ENCODE measurements at places on chromosomes 5 and 9.

- DNase-seq = no peak
Measured at GRCh38 chr9:97748525-97748924, 51.4 kb upstream of the XPA start.

- no peak for DNase-seq
Measured at GRCh38 chr5:154345255-154345952, 100.4 kb upstream of the SAP30L start.

DNA sequence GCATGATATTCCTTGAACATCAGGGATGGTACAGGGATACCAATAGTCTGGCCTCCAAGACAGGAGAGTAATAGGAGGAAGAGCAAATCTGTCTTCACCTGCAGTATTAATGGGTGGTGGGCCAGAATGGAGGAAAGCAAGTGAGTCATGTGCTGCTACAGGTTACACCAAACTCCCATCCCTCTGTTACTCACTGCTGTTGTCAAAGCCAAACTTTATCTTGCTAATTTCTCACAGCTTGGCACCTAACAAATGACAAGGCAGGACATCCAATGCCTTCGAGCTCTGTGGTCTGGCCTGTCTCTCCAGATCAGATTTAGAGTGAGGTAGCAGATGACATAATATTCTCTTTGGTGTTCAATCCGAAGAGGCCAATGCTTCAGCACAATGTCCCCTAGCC lies 26.8 kb downstream of the PLAC8L1 start:
- no peak for DNase-seq

DNA sequence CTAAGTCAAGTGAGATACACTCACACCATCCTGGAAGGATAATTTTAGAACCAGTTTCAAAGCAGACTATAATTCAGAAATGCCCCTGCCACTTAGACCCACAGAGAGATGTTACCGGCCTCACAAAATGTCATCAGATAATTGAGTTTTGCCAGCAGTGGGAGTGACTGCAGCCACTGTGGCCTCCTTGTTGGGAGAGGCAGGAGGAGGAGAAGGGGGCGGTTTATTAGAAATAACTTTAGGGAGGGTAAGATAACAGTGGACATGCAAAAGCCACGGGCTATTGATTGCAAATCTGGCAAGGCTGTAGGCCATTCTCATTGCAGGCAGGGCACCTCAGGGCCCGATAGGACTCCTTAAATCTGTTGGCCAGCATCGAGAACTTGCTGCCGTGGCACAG lies 13.4 kb downstream of the GRXCR2 start:
- no peak for DNase-seq

GRCh38 chr5:124697501-124697900 lies 48.9 kb downstream of the ZNF608 start:
- DNase-seq = no peak

DNA sequence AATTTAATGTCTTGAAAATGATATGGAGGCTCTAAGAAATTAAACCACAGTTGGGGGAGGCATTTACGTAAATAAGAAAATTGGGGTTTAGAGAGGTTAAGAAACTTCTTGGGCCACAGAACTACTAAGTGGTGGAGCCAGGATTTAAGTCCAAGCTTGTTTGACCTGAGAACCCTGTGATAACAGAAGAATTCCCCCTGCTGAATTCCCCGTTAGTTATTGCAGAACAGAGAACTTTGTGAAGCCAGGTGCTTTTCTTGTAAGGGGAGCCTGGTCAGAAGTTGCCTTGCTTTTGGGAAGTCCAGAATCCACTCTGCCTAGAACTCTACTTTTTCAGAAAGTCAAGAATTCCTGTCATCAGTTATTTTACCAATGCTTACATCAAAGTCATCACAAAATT lies 309.3 kb upstream of the SEMA6A start:
- DNase-seq = no peak

- no peak for DNase-seq
Measured at GRCh38 chr5:113162770-113163169, 186.2 kb downstream of the DCP2 start.

DNA sequence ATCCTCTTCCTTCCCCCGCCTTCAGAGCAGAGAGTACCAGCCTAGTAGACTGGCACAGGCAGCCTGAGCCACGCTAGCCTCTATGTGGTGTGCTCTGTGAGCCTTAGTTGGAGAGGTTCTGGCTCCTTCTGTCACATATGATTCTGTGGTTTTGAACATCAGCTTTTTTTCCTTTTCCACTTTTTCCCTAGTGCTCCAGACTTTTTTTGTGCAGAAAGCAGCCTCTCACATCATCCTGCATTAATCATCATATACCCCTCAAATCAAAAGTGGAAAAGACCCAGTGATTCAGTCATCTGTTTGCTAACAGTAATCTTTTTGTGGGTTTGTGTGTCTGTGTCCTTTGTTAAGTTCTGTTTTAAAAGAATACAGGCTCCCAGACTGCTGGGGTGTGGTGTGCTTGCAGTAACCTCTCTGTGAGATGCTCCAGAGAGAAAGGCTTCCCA lies 663.9 kb upstream of the RGMB start:
- DNase-seq = no peak

GRCh38 chr9:130453487-130453886 lies 8.7 kb downstream of the ASS1 start:
- peak; percentile 67 for DNase-seq

- DNase-seq = no peak
Measured at GRCh38 chr5:33611877-33612276, 171.1 kb downstream of the TARS1 start.

DNA sequence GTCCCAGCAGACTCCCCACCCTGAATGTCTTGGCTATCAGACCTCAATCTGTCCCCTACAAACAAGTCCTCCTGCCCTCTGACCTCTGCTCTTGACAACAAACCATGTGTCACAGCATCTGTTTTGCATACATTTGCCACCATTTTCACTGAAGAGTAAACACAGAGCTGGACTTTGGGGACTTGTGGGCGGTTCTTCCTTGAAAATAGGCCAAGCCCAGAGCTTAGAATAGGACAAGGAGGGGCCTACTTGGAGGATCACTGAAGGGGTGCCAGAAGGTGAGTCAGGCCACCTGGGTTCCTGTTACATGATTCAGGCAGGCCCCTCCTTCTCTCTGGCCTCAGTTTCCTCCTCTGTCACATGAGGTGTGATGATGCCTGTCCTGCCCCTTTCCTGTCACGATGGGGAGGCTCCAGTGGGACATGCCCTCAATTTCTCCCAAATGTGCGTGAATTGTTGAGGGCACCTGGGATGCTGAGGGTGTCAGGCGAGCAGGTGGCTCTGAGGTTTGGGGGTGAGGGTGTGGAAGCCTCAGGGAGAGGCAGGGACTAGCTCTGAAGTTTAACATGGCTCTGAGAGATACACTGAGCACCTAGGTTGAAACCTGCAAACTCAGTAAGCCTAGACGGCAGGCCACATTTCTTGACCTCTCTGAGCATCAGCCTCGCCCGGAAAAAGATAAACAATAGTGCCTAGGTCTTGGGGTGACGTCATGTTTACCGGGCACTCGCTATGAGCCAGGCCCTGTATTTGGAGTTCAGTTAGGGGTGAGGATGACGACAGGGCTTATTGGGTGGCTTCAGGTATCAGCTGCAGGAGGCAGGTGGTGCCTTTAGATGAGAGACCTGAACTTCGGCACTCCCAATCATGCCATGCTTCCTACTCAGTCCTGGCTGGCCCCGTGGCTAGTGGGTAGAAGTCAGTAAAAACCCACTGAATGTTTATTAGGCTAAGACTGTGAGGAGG lies 107.6 kb upstream of the PITX1 start:
- DNase-seq = peak; percentile 84

GRCh38 chr9:113306566-113306965 lies 3.4 kb upstream of the RNF183 start:
- no peak for DNase-seq

- no peak for DNase-seq
Measured at GRCh38 chr5:134995850-134996402, 28.2 kb downstream of the CATSPER3 start.

- no peak for DNase-seq
Measured at GRCh38 chr9:119881898-119882297, 512.7 kb upstream of the BRINP1 start.

GRCh38 chr5:107580889-107581820 lies 89.6 kb downstream of the EFNA5 start:
- DNase-seq = no peak

DNA sequence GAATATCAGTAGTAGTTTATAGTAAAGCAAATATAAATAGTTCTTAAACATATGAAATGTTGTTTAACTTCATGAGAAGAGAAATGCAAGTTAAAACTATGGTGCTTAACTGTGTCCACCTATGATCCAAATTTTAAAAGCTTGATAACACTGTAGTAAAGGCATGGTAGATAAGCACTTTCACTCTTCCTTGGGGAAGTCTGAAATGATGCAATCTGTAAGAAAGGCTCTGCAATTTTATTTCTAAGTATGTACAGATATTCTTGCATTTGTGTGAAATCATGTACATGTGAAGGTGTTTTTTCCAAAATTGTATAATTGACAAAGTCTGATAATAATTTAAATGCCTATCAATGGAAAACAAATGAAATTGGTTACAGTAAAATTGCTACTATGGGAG lies 66.9 kb downstream of the SYK start:
- DNase-seq = no peak

GRCh38 chr9:133163504-133164172 lies at the start of gene GBGT1:
TSS of gene GBGT1 (minus strand) at chr9:133163914. CDS start at chr9:133162412, 1,502 bp downstream.
- DNase-seq = no peak

- no peak for DNase-seq
Measured at GRCh38 chr5:116686438-116686837, 111.8 kb upstream of the SEMA6A start.

- DNase-seq = no peak
Measured at GRCh38 chr5:61609840-61610677, 278.0 kb downstream of the ZSWIM6 start.

DNA sequence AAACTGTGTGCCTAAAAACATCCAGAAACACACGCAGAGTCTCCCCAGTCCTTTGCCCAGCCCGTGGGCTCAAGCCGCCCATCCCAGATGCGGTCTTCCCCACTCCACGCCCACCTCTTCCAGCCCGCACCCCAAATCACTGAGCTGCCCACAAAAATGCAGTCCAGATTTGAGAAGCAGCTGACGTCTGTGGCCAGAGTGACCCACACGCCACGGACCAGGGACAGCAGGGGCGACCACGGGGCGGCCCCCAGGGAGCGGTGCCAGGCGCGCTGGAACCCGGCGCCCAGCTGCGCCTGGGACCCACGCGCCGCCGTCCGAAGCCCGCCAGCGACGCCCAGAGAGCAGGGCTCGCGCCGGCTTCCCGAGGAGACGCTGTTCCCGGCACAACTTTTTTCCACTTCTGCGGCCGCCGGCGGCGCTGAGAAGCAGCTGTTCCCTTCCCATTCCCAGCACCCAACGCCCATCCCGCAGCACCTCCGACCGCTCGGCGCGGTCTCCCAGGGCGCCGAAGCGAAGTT lies 674 bp downstream of the LHFPL2 start:
- DNase-seq = no peak

DNA sequence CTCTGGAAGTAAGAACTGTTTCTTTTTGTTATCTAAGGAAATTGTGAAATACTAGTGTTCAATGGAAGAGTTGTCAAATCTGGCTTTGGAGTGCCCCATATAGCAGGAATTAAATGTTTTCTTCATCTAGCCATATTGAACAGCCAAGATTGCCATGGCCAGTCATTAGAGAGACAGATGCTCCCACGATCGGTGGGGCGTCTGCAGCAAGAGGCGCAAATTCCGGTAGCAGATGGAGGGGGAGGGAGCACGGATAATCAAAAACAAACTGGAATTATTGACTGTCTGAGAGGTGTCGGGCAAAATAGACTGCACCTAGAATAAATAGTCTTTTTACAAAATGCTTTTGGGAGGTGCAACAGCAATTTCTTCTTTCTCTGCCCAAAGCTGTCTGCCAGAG lies 139.1 kb upstream of the FSTL4 start:
- DNase-seq = no peak

- no peak for DNase-seq
Measured at GRCh38 chr9:84940294-84940693, 270.8 kb downstream of the NTRK2 start.

- DNase-seq = no peak
Measured at GRCh38 chr9:92989561-92989960, 42.2 kb downstream of the FGD3 start.

- peak; percentile 10 for DNase-seq
Measured at GRCh38 chr9:14030375-14031059, 283.4 kb downstream of the NFIB start.

DNA sequence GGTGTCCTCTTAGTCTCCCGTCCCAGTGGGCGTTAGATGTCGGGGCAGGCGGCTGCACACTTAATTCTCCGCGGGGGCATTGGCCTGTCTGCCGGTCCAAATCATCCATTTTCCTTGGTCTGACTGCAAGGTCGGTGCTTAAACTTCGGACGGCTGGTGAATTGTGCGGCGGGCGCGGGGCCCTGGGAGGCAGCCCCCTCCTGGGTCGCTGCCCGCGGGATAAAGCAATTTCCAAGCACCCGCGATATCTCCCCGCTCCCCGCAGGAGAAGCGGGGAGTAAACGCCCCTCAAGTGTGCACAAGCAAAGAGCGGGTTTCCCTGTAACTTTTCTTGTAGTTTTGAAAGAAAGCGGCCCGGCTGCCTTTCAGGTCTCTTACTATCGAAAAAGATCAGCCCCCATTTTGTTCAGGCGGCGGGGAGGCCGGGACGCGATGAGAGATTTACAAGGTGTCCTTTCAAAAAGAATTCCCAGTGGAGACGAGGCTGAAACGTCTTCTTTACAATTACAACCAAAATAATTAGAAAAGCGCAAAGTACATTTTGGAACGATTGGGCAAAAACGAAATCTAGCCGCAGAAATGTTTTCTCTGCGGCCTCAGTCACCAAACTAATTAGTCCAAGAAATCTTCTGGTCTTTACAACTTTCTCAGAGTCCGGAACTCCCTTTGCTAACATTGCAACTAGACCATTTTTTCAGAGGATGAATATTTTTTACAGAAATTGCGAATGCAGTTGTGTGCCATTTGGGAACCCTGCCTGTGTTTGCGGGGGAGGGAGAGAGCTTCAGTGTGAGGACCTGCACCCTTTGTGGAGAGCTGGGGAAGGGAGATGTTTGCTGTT lies 1.8 kb downstream of the IRX1 start:
- DNase-seq = no peak

- DNase-seq = no peak
Measured at GRCh38 chr9:116087751-116088194, 65.8 kb upstream of the PAPPA start.

GRCh38 chr9:7862170-7862569 lies 62.6 kb upstream of the DMAC1 start:
- no peak for DNase-seq

DNA sequence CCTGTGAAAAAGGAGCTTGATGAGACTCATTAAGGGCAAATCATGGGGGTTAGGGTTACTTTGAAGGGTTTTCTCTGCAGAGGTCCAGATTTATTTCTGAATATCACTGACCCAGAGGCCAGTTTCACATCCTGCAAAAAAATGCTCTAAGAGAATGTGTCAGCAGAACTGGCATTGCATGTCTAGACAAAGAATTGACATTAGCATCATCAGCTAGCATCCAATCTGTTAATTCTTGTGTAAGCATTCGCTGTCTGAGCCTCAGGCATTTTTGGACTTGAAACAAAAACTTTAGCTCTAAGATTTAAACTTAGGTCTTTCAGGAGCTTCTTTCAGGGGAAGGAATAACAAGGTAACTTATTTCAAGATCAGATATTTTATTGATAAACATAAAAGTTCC lies 187.9 kb upstream of the ELL2 start:
- DNase-seq = no peak
